ENCODE measurements at places on chromosomes 5 and 9. TPM values are rescaled to one million over a fixed set of nuclear protein-coding genes. Genes with fewer than 3 reads are reported as not detected.
A peak's percentile ranks its signal among the peaks of the same experiment; 100 is the strongest.

Gene FTMT
- total RNA-seq: not detected

Gene GCNT4
- 1.9 TPM for total RNA-seq

Gene SMIM33
- 0.99 TPM for total RNA-seq

Gene PPIP5K2
- 62.5 TPM for total RNA-seq

Gene PLPP1
- total RNA-seq: 8.4 TPM

Gene CD274
- total RNA-seq: 6.6 TPM

GRCh38 chr5:84825606-84826005 is 440.9 kb upstream of the EDIL3 start:
- DNase-seq: no peak
- no peak overlapping the region for H3K4me3 ChIP-seq
- no peak overlapping the region for H3K27ac ChIP-seq
- H3K27me3 ChIP-seq: no peaks in the 10 kb centered on the region

DNA sequence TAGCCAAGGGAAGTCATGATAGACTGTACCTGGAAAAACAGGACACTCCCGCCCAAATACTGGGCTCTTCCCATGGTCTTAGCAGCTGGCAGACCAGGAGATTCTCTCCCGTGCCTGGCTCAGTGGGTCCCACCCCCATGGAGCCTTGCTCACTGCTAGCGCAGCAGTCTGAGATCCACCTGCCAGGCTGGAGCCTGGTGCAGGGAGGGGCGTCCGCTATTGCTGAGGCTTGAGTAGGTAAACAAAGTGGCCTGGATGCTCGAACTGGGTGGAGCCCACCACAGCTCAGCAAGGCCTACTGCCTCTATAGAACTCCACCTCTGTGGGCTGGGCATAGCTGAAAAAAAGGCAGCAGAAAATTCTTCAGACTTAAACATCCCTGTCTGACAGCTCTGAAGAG is 10.1 kb upstream of the THG1L start:
- no peaks in the 10 kb centered on the region for H3K4me1 ChIP-seq
- no peaks in the 10 kb centered on the region for H3K27me3 ChIP-seq
- H3K27ac ChIP-seq: no peak overlapping the region
- no peak overlapping the region for H3K4me3 ChIP-seq
- no peaks in the 10 kb centered on the region for H3K36me3 ChIP-seq

DNA sequence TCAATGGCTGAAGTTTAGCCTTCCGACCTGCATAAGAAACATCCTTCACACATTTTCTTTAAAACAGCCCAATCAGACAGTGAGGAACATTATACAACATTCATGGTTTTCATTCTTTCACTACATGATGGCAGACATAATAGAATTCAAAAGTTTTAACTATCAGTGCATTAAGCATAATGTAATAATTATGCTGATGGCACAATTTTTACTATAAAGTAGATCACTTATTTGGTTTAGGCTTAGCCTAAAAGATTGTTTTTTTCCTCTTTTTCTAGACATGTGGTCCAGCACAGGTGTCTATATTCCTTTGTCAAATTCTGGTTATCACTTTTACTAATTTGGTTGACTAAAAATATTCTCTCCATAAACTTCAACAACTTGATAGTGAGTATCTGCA is 46.5 kb downstream of the EFNA5 start:
- no peak overlapping the region for H3K27ac ChIP-seq
- no peak overlapping the region for H3K4me3 ChIP-seq
- H3K4me1 ChIP-seq: no peaks in the 10 kb centered on the region

DNA sequence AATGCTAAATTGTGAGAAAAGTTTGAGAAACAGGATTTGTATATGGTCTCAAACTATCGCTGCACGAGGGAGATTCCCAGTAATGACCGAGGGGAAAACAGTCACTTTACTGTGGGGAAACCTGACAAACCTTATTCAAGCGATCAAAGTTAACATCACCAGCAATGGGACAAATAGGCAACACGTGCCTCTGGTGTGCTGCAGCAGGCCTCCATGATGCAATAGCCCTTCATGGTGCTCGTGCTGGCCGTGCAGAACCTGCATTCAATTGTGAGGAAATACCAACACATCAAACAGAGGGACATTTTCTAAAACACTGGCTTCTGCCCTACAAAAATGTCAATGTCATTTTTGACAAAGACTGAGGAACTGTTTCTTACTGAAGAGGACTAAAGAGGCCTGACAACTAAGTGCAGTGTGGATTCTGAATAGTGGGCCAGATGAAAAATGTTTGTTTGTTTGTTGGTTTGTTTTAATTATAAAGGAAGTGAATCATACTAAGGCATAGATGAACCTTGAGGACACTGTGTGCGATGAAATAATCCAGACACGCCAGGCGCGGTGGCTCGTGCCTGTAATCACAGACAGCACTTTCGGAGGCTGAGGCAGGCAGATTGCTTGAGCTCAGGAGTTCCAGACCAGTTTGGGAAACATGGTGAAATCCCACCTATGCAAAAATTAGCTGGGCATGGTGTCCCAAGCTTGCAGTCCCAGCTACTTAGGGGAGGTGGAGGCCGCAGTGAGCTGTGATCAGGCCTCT is 17.6 kb upstream of the MARCHF6 start:
- H3K27ac ChIP-seq: no peak overlapping the region
- H3K4me1 ChIP-seq: no peaks in the 10 kb centered on the region
- H3K4me3 ChIP-seq: no peak overlapping the region
- no peak for DNase-seq

- no peaks in the 10 kb centered on the region for H3K27me3 ChIP-seq
- no peaks in the 10 kb centered on the region for H3K36me3 ChIP-seq
- no peaks in the 10 kb centered on the region for H3K4me1 ChIP-seq
- no peak for DNase-seq
- H3K27ac ChIP-seq: no peak overlapping the region
Observed at GRCh38 chr9:35858458-35858857, 11.7 kb downstream of the OR13J1 start.

DNA sequence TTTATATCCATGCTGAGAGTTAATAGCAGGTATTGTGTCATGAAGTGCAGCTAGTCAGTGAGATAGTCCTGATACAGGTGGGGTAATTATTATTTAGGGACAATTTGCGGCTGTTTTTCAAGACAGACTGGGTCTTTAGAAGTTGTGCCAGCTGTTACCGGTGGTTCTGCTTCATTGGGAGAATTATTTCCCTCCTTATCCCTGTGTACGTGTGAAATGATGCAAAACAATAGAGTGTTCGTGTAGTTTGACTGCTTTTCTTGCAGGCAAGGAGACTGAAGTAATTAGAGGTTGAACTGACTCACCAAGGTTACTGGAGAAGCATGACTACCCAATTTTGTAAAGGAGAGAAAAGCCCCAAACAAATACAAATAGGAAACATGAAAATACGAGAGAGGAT is 101.7 kb downstream of the ARRDC3 start:
- DNase-seq: no peak
- H3K4me1 ChIP-seq: peaks cover 4% of the 10 kb centered on the region
- H3K27me3 ChIP-seq: no peaks in the 10 kb centered on the region

DNA sequence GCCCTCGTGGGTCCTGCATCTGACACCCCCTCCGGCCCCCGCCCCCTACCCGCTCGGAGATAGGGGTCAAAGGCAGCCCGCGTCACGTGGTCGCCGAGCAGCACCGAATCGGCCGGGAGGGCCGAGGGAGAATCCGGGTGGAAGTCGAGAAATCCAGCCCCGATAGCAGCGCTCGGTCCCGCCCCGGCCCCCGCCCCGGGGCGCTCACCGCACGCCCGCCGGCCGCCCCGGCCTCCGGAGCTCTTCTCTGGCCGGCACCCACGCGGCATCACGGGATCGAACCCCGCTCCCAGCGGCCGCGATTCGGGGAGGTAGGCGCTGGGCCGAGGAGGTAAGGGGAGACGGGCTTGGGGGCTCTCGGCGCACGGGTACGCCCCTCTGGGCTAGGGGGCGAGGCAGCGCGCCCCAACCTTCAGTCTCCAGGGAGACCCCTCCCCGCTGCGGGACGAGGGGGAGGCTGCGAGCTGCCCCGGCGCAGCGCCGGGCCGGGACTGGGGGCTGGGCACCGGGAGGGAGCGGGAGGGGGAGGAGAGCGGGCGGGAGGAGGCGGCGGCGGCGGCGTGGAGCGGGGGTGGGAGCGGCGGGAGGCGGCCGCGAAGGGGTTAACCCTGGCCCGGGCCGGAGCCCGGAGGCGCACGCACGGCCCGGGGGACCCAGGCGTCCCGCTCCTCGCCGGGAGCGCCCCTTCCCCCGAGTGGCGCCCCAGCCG is 22.1 kb upstream of the NDST1 start:
- H3K4me3 ChIP-seq: peak overlapping the region; percentile 39
- H3K27ac ChIP-seq: peak overlapping the region; percentile 33
- peaks cover 5% of the 10 kb centered on the region for H3K4me1 ChIP-seq
- no peaks in the 10 kb centered on the region for H3K36me3 ChIP-seq

DNA sequence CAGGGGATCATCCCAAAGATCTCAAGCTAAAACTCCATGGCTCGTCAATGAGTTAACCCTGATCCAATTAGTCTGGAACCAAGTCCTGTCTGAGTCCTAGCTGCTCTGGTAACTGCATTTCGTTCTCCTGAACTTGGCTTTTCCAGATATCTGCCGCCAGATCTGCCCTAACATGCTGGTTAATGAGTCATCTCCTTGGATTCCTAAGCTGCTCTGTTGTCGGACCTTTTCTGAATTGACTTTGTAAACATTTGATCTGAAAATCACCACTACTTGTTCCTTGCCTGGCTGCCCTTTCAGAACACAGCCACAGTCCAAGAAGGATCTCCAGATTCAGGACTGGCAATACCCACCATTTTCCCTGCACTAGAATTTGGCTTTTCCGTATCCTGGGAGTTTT is 473.0 kb downstream of the ZSWIM6 start:
- no peaks in the 10 kb centered on the region for H3K27me3 ChIP-seq
- H3K4me1 ChIP-seq: no peaks in the 10 kb centered on the region
- no peak overlapping the region for H3K4me3 ChIP-seq
- no peak for DNase-seq
- no peaks in the 10 kb centered on the region for H3K36me3 ChIP-seq

- H3K4me3 ChIP-seq: no peak overlapping the region
- H3K27me3 ChIP-seq: no peaks in the 10 kb centered on the region
- peaks cover 10% of the 10 kb centered on the region for H3K4me1 ChIP-seq
- H3K27ac ChIP-seq: no peak overlapping the region
- DNase-seq: peak; percentile 55
- no peaks in the 10 kb centered on the region for H3K36me3 ChIP-seq
Observed at GRCh38 chr5:43305948-43306565, 7.2 kb downstream of the HMGCS1 start.

- H3K4me1 ChIP-seq: no peaks in the 10 kb centered on the region
- H3K4me3 ChIP-seq: no peak overlapping the region
- no peak overlapping the region for H3K27ac ChIP-seq
- DNase-seq: no peak
- no peaks in the 10 kb centered on the region for H3K27me3 ChIP-seq
Observed at GRCh38 chr9:4831119-4831518, 38.4 kb downstream of the RCL1 start.

DNA sequence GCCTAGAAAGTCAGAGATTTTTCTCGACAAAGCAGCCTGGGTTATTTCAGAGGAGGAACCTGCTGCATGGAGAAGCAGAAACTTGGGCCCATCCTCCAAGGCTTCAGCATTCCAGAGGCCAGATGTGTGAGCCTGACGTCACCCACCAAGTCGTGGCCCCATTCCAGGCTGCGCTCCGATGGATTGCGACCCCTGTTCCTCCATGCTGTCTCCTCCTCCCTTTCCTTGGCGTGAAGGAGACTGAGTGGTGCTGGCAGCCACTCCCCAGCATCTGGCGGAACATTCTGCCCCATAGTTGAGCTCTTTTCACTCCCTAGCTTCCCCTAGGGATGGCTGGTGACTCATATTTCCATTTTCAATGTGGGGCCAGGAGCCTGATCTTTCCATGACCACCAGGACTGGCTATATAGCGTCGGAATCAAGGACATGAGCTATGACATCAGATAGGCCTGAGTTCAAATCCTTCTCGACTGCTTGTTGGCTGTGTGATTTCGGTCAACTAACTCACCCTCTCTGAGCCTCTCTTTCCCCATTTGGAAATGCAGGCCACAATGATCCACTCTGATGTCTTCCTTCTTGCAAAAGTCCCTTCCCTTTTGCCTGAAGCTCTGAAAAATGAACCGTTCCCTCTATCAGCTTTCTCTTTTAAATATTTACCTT is 24.5 kb upstream of the DUSP1 start:
- H3K36me3 ChIP-seq: no peaks in the 10 kb centered on the region
- no peak overlapping the region for H3K27ac ChIP-seq
- DNase-seq: no peak
- H3K4me1 ChIP-seq: no peaks in the 10 kb centered on the region

- no peaks in the 10 kb centered on the region for H3K27me3 ChIP-seq
- H3K4me1 ChIP-seq: no peaks in the 10 kb centered on the region
- DNase-seq: no peak
- H3K27ac ChIP-seq: no peak overlapping the region
Observed at GRCh38 chr9:133927041-133927440, 65.1 kb downstream of the VAV2 start.

DNA sequence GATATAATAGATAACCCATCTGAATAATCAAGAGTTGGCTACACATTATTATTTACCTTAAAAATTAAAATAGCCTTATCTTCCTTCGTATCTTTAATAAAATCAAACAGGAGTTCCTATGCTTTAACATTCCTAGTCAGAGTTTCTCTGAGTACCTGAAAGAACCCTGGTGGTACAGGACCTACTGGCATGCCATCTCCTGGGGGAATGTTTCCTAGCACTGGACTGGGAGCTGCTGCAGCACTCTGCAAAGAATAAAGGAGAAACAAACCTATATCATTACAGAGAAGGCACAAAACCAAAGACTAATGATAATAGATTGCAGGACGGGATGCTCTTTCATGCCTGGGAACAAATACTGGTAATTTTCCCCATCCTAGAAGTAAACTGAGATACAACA is 119.5 kb upstream of the ACOT12 start:
- DNase-seq: no peak
- H3K36me3 ChIP-seq: no peaks in the 10 kb centered on the region
- no peaks in the 10 kb centered on the region for H3K27me3 ChIP-seq

GRCh38 chr5:157550663-157551062 is 24.9 kb downstream of the ADAM19 start:
- H3K4me3 ChIP-seq: no peak overlapping the region
- H3K27me3 ChIP-seq: no peaks in the 10 kb centered on the region
- H3K27ac ChIP-seq: no peak overlapping the region
- no peaks in the 10 kb centered on the region for H3K4me1 ChIP-seq

DNA sequence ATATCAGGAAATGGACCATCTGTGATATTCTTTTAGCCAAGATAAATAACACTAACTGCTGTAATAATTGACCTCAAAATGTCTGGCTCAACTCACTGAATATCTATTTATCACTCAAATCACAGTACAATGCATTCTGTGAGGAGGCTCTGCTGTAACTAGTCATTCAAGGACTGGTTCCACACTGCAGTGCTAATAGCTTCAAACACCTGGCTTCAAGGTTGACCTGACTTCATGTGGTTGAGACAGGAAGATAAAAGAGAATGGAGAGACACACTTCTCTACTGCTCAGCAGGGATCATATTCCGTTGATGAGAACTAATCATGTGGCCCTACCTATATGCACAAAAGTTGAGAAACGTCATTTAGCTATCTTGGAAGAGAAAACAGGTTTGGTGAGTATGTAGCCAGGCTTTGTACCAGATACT is 3.4 kb upstream of the RHOBTB3 start:
- H3K27me3 ChIP-seq: peaks cover 6% of the 10 kb centered on the region
- peak; percentile 31 for DNase-seq
- no peak overlapping the region for H3K27ac ChIP-seq
- no peaks in the 10 kb centered on the region for H3K4me1 ChIP-seq
- H3K36me3 ChIP-seq: no peaks in the 10 kb centered on the region

GRCh38 chr5:1536871-1537602 is 13.3 kb upstream of the LPCAT1 start:
- no peak for DNase-seq
- H3K4me1 ChIP-seq: peaks cover 22% of the 10 kb centered on the region
- H3K27me3 ChIP-seq: no peaks in the 10 kb centered on the region
- H3K36me3 ChIP-seq: no peaks in the 10 kb centered on the region
- peak overlapping the region; percentile 75 for H3K27ac ChIP-seq
- H3K4me3 ChIP-seq: peak overlapping the region; percentile 59

GRCh38 chr9:135304886-135305285 is 174.7 kb upstream of the PPP1R26 start:
- H3K27me3 ChIP-seq: no peaks in the 10 kb centered on the region
- no peak overlapping the region for H3K4me3 ChIP-seq
- H3K27ac ChIP-seq: no peak overlapping the region
- DNase-seq: no peak
